ENCODE measurements at places on chromosomes 1 and 21. TPM values are rescaled to one million over a fixed set of nuclear protein-coding genes. Genes with fewer than 3 reads are reported as not detected.

The GJA8 gene
- not detected for total RNA-seq

The PPFIA4 gene
- 5.4 TPM for total RNA-seq

GRCh38 chr1:8976896-8977450, 31.3 kb downstream of the CA6 start:
- H3K27me3 ChIP-seq, result no peaks in the 10 kb centered on the region
- no peak for DNase-seq
- H3K36me3 ChIP-seq, result no peaks in the 10 kb centered on the region
- H3K4me1 ChIP-seq, result no peaks in the 10 kb centered on the region

The AADACL3 gene
- not detected for total RNA-seq

GRCh38 chr21:40331172-40331571, 463.9 kb downstream of the PCP4 start:
- H3K36me3 ChIP-seq, result no peaks in the 10 kb centered on the region
- H3K4me3 ChIP-seq, result no peak overlapping the region
- H3K4me1 ChIP-seq, result no peaks in the 10 kb centered on the region
- H3K27ac ChIP-seq, result no peak overlapping the region
- no peaks in the 10 kb centered on the region for H3K27me3 ChIP-seq
- DNase-seq, result no peak

DNA sequence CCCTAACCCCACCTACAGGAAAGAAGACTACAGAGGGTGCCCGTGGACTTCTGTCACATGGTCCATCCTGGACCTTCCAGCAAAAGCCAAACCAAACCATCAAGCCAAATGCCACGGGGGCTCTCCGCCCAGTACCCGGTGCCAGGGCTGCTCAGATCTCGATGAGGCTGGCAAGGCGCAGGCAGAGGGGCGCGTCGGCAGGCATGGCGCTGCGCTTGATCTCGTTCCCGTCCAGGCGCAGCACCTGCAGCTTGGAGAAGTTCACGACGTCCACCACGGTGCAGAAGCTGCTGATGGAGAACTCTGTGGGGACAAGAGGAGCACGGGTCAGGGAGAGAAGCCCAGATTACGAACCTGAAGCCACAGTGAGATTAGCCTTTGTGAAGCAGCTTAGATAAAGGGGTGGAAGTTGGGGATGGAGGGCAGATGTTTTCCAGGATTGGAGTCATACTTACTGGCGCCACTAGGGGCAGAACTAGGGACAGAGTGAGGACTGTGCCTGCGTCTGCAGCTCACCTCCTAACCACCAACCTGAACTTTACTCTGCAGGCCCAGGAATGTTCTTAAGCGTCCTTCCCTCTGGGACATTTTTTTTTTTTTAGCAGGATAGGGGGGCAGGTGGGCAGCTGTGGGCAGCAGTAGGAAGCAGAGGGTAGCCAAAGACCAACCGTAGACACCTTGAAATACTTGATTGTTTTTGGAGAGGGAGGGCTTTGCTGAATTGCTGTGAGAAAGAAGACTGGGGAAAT, 8.6 kb downstream of the FMOD start:
- no peak overlapping the region for H3K4me3 ChIP-seq
- no peaks in the 10 kb centered on the region for H3K36me3 ChIP-seq
- peaks cover 46% of the 10 kb centered on the region for H3K27me3 ChIP-seq
- no peaks in the 10 kb centered on the region for H3K4me1 ChIP-seq
- H3K27ac ChIP-seq, result no peak overlapping the region
- DNase-seq, result peak; percentile 38

- H3K27me3 ChIP-seq, result no peaks in the 10 kb centered on the region
- no peaks in the 10 kb centered on the region for H3K36me3 ChIP-seq
- H3K4me3 ChIP-seq, result no peak overlapping the region
- peak; percentile 70 for DNase-seq
- no peak overlapping the region for H3K27ac ChIP-seq
Observed at GRCh38 chr1:173410133-173410793, 66.9 kb upstream of the PRDX6 start.

The NHLH2 gene
- total RNA-seq, result not detected

DNA sequence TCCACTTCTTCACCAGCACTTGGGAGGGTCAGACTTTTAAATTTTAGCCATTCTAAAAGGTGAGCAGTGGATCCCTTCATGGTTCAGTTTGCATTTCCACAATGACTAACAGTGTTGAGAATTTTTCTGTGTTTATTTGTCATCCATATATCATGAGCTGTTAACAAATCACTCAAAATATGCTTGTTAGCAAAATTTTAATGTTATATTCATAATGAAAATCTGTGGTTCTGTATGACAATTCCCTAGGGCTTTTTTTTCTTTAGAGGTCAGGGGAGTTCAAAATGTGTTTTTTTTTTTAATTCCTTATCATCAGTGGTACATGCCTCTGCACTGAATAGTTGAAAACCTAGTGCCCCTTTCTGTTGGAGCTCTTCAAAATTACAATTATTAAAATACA, 682.2 kb upstream of the ADGRL2 start:
- H3K4me1 ChIP-seq, result no peaks in the 10 kb centered on the region
- H3K27ac ChIP-seq, result no peak overlapping the region
- no peak overlapping the region for H3K4me3 ChIP-seq
- no peaks in the 10 kb centered on the region for H3K36me3 ChIP-seq
- DNase-seq, result no peak

The FCMR gene
- not detected for total RNA-seq

DNA sequence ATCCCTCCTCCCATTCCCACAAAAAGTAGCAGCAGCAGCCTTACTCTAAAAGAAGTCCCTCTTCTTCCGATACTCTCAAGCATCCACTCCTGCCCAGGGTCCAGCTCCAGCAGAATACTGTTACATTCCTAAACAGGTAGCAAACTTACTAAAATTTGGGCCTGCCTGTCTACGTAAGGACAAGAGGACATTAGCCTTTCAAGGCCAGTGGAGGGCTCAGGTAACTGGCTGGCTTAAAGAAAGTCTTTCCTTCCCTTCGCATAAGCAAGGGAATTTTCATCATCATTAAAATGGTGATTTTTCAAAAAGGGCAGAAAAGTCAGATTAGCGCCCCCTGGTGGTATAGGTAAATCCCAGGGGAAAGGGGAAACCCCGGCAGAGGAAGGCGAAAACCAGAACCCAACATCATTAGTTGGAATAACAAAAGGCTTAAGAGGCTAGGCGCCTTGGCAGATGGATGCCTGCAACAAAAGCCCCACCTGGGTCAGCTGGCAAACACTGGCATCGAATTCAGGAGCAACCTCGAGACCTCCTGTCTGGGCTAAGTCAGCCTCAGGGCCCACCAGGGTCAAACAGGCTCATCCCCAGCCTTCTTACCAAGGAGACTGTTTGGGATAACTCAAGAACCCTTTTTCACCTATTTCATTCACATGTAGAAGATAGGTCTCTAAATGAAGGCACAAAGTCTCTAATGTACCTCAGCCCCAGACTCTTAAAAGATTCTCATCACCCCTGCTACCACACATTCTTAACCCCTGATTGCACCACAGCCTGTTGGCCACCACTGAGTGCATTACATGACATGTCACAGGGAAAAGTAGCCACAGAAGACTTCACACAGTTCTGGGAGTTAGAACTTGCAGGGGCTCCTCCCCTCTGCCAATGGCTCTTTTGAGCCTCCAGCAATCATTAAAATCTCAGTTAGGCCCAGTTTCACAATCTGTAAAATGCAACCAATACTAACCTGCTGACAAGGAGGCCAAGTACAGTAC, 36.7 kb downstream of the ERI3 start:
- no peaks in the 10 kb centered on the region for H3K27me3 ChIP-seq
- H3K4me1 ChIP-seq, result no peaks in the 10 kb centered on the region
- H3K27ac ChIP-seq, result no peak overlapping the region
- peak; percentile 23 for DNase-seq
- H3K36me3 ChIP-seq, result peaks cover 21% of the 10 kb centered on the region
